ENCODE measurements at places on chromosomes 4 and X.

- no peak for DNase-seq
Observed at GRCh38 chr4:37991623-37992410, 31.6 kb downstream of the PTTG2 start.

DNA sequence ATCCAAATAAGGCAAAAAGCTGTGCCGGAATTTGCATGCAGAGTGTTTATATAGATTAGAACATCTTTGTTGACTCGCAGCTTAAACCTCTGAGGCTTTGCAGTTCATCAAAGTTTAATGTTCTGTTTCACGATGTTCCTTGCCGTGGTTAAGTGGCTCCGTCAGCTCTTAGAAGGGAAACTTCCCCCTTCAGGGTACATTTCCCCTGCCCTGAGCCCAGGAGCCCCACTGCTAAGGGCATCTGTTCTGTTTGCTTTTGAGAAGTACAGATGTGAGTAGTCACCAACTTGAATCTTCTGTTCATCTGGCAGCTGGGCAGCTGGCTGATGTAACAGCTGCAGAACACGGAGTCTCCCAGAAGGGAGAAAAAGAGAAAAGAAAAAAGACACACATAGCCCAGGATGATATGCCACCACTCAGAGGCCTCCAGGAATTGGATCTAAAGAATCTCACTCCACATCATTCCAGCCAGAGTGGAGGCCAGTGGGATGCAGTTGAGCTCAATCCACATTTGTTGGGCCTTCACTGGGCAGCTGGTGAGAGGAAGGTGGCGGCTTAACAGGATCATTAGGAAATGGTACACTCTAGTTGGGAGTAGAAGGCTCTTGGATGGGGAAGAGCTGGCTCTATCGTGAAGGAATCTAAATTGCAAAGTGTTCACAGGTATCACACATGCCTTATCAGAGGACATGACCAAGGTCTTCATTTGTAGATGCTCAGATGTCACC is 178.7 kb upstream of the RBPJ start:
- no peak for DNase-seq

GRCh38 chr4:183971929-183972490 is 66.9 kb downstream of the STOX2 start:
- DNase-seq = no peak

- no peak for DNase-seq
Observed at GRCh38 chr4:174604198-174604597, 81.9 kb upstream of the HPGD start.

DNA sequence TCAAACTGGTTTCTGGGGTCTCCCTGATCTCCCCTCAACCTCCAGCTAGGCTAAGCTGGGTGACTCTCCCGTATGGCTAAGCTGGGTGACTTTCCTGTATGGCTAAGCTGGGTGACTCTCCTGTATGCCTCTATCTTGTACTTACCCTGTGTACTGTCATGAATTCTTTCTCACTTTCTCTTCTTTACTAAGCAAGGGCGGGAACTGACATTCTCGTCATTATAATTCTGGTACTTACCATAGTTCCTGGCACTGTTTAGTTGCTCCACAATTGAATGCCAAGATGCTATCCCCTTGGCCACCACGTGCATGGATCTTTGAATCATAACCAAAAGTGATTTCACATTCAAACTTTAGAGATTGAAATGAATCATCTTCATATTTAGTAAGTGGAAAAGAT is 8.8 kb downstream of the INTU start:
- no peak for DNase-seq

GRCh38 chr4:11632483-11632882 is 203.8 kb upstream of the HS3ST1 start:
- no peak for DNase-seq

GRCh38 chr4:111905511-111905910 is 239.7 kb upstream of the FAM241A start:
- no peak for DNase-seq

- no peak for DNase-seq
Observed at GRCh38 chr4:167715176-167715575, 377.2 kb upstream of the ANXA10 start.

- no peak for DNase-seq
Observed at GRCh38 chr4:31702326-31702725, 982.2 kb downstream of the PCDH7 start.

DNA sequence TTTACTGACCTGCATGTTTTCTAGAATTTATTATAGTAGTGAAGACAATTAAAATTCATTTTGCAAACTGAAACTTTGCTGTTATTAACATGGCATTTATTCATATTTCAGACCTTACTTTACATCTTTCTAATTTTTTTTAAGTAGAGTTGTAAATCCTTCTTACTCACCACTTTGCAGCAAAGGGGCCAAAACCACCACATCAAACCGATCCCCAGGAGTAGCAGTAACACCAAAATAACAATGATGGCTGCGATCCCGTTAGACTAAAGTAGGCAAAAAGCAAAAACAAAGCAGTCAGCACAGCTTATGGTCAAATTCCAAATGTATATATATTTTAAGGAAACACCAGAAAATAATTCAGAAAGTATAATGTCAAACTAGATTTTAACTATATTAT is 64.7 kb downstream of the ANTXR2 start:
- DNase-seq = no peak

- no peak for DNase-seq
Observed at GRCh38 chr4:116531870-116532269, 553.5 kb downstream of the TRAM1L1 start.

DNA sequence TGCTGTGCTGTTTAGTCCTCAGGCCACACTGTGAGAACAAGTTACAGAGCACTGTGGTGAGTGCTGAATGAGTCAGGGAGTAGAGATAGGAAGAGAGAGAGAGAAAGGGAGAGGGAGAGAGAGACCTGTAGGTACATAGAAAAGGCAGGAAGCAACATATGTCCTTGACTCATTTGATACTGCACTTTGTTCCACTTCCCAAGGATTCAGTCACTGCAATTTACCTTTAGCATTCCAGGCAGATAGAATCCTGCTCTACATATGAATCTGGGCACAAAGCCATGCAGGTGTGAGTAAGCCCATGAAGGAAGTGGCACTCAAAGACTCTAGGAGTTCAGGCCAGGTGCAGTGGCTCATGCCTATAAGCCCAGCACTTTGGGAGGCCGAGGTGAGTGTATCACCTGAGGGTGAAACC is 1.0 kb upstream of the DAPP1 start:
- no peak for DNase-seq

DNA sequence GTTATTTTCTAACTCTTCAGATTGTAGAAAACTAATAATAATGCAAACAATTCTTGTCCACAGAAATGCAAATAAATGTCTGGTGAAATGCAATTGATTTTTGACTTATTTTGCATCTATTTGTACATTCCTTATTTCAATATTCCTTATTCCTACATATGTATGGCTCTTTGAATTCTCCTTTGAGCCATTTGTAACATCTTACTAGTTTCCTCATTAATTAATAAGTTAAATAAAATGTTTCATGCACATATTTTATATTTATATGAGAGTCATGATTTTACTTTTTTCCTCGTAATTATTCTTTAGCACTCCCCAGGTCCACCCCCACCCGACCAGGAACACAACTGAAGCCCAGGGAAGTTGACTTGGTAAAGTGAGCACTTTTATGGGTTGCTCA is 2.7 kb upstream of the FTHL17 start:
- no peak for DNase-seq

GRCh38 chr4:84683064-84683850 is 100.3 kb downstream of the CDS1 start:
- DNase-seq = no peak

DNA sequence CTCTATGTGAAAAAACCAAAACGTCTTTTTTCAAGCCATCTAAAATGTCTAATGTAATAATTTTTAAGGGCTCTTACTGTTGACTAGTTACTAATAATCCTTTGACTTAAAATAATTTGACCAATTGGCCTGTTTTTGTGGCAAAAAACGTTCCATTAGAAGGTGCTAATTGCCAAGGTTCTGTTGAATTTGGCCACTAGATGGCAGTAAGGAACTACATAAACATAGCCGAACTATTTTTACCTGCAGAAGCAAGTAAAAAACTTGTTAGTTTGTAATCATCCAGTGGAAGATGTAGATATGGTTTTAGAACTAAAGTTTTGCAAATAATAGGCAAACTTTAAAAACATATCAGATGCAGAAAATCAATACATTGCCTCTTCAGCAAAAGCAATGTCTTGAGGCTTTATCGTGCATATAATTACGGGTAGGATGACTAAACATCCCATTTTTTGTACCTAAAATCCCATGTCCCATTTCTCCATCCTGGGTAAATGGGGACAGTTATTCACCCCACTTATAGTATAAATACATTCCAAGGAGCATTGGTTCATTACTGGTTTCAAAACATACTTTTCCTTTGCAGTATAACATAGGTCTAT is 57.6 kb downstream of the PROM1 start:
- DNase-seq = peak; percentile 43

- DNase-seq = peak; percentile 51
Observed at GRCh38 chrX:119685225-119686066, 7.5 kb downstream of the SEPTIN6 start.

DNA sequence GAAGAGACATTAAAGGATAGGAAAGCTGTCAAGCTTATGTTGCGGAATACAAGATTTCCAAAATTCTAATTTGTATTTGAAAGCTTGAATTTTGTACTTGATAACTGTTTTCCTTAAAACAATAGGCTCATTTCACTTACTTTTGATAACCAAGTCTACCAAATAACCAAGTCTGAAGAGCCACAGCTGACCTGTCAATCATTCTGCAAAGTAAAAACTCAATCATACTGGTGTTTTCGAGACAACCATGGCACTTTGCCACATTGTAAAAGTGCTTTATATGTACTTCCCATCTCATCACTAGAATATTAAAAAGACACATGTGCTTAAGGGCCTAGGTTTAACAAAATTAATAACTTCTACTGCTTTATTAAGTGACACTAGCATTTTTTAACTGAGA is 47.9 kb downstream of the LEF1 start:
- DNase-seq = no peak

GRCh38 chrX:16870862-16871815 is 977 bp upstream of the RBBP7 start:
- no peak for DNase-seq

DNA sequence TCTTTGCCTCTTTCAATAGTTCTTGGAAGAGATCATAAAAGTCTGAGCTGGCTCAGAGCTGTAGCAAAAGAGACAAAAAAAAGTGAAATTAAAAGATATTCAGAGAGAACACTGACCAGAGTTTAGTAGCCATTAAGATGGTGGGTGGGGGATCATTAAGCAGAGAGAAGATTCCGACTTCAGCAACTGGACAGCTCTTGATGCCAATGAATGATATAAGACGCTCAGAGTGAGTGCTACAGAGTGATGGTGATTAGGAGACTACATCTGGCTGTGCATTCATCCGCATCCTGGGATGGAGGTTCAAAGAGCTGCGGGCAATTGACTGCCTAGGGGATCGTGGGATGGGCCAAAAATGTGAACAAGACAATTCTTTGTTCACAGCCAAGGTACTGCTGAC is 178.5 kb downstream of the PACRGL start:
- DNase-seq = no peak

- DNase-seq = no peak
Observed at GRCh38 chr4:102116121-102116520, 229.2 kb downstream of the SLC39A8 start.

DNA sequence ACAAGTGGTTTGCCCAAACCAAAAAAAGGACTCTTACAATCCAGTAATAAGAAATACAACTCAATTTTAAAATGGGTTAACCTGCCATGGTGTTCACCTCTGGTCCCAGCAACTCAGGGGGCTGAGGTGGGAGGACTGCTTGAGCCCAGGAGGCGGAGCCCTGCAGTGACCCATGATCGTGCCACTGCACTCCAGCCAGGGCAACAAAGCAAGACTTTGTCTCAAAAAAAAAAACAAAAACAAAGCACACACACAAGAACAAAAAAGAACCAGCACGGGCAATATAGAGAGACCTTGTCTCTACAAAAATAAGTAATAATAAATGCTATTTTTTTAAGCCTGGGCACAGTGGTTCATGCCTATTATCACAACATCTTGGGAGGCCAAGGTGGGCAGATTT is 28.7 kb downstream of the ARAP2 start:
- no peak for DNase-seq

- DNase-seq = no peak
Observed at GRCh38 chr4:40389986-40390385, 54.9 kb downstream of the CHRNA9 start.

DNA sequence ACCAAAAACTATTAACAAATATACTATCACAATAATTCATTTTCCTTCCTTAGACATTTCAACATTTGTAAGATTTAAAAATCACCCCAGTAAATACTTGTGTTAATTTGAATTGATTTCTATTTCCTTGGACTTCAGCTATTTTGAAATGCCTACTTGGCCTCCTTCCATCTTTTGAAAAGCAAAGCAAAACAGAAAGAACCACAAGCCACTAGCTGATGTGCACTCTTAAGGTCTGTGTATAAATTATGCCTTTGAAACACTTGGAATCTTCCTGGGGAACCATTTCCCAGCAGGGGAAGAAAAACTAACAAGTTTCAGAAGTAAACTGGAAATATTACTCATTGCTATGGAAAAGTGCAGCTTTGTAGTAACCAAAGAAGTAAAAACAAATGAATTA is 139.8 kb downstream of the CLCN4 start:
- no peak for DNase-seq

DNA sequence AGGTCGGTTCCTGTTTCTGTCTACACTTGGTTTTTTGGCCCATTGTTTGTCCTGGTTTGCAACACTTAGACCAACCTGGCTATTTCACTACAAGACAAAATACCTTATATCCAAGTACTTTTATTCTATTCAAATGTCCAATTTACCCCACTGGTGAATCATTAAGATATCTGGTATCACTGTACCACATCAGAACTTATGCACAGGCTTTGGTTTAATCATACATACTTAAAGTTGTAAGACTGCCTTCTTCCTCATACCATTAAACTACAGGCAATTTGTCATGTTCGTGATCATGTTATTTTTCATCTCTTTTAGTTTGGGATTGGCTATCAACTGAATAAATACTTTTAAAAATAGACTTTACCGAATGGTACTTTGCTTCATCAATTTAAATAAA is 53.0 kb upstream of the ATOH1 start:
- no peak for DNase-seq

- no peak for DNase-seq
Observed at GRCh38 chrX:119762718-119763117, 4.3 kb downstream of the SOWAHD start.

DNA sequence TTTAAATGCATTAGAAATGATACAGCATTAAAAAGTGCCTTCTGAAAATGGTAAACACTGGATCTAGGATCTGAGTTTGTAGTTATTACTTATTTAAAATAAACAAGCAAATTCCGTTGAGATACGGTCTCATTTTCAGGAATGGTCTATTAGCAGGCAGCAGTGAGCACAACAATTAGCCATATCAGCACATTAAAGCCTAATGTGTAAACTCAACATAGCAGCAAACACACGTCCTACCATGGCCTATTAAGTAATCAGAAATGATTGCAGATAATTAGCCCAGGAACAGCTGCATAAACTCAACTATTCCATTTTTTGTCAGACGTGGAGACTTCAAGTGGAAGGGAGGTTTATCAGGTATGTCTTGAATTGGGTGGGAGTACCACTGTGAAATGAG is 61.8 kb downstream of the NEIL3 start:
- no peak for DNase-seq

DNA sequence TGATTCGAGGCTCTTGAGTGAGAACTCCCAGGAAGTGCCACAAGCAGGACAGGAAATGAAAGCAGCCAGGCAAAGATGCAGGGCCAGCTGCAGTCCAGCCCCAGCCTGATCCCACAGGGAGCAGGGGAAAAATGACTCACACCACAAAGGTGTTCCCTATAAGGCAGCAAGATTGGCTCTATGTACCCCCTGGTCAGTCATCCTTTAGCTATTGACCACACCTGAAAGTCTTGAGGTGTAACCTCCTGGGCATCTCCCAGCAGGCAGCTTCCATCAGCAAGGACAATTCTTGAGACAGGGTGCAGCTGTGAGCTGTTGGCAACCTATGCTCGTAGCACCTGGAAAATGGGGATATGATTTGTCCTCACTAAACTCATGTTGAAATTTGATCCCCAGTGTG is 27.9 kb upstream of the EXOC1L start:
- DNase-seq = no peak

All from stimulated activated CD4-positive, alpha-beta T cell treated with anti-CD3 and anti-CD28 coated beads, Interleukin-4, amount 100 ng/mL, for 24 hours (primary cell).